ENCODE measurements at places on chromosomes 12 and 14.

DNA sequence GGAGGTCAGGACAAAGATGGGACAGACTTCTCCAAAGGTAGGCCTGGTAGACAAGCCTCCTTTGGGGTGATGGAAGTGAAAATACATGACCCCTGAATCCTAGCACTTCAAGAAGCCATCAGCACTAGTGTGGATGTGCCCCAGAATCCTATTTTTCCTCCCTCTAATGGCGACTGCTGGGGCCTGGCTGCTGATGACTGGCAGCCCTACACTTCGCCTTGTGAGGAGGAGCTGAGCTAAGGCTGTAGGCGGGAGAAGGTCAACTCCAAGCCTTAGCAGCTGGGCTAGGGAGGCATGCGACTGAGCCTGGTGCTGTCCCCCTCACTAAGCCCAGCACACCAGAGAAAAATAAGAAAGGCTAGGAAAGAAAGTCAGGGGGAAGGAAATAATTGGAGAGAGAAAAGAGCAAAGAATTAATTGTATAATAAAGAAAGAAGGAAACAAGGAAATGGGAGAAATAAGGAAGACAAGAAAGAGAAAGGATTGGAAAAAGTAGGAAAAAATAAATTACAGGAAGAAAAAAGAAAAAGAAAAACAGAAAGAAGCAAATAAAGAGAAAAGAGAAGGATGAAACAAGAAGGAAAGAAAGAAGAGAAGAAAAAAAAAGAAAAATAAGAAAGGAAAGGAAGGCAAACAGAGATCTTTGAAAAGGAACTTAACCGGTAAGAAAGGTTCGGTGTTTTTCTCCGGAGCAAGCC is 4.7 kb upstream of the HOXC10 start:
- no peak for DNase-seq

- DNase-seq = no peak
Observed at GRCh38 chr14:104268295-104268694, 129.9 kb downstream of the KIF26A start.

GRCh38 chr12:44397631-44398030 is 478.5 kb downstream of the NELL2 start:
- DNase-seq = no peak

GRCh38 chr14:34824256-34824655 is 50.9 kb downstream of the BAZ1A start:
- no peak for DNase-seq

GRCh38 chr12:77151030-77151429 is 85.7 kb upstream of the E2F7 start:
- DNase-seq = no peak

- no peak for DNase-seq
Observed at GRCh38 chr12:18239526-18239925, 21.8 kb upstream of the PIK3C2G start.

DNA sequence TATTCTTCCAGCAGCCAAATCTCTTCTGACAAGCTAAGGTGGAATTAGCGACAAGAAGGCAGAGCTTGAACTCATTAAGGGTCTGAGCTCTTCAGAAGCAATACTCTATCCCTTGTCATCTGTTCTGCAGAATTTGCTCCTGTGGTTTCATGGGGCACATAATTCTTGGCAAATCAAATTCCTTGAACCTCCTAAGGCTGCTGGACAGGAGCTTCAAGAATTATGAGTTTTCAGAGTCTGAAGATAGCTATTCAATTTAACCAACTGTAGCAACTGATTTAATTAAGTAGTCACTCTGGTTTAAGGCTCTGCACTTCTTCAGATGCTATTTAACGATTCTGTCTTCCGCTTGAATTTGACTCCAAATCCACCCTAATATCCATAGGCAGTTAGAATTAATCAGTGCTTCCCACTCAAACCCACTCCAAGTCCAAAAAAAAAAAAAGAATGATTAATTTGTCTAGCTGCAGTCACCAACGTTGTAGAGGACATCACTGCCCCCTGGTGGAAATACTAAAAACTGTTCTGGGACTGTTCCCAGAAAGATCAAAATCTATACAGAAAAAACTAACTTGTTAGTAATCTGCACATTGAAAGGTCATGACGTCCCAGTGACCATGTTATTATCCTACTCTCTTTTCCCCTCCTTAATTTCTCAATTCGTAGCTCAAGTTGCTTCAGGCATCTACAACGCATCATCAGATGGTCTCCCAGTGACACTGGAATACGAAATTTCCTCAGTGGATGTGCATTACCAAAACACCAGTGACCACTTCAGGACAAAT is 169.9 kb downstream of the KIF21A start:
- no peak for DNase-seq

DNA sequence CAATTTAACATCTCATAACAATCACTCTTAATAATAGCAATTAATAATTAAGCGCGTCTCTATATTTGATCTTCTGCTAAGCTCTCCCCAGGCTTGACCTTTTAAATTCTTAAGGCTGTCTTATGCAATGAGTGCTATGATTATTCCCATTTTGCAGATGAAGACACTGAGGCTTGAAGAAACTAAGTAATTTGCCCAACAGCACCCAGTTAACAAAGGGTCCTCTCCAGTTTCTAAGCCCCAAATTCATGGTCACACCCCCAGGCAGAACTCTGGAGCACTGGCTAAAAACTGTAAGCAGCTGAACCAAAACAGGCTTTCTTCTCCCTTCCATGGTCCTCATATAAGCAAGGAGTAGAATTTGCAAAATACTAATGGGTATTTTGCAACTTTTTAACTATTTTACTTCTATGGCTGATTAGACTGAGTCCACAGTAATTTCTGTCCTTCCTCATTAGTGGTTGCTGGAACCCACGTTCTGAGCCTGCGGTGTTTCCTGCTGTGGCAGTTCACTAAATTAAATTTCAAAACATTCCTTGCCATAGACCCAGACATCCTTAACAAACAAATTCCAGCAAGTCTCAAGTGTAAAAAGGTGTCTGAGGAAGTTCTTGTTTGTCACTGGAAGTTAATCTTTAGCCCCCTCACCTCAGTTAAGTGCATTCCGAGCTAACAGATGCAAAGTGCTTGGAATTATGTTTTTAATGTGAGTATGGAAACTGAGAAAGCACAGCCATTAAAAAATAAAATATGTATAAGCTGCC is 76.5 kb downstream of the TMEM132D start:
- no peak for DNase-seq

- DNase-seq = no peak
Observed at GRCh38 chr14:92687681-92688433, 60.6 kb downstream of the LGMN start.

DNA sequence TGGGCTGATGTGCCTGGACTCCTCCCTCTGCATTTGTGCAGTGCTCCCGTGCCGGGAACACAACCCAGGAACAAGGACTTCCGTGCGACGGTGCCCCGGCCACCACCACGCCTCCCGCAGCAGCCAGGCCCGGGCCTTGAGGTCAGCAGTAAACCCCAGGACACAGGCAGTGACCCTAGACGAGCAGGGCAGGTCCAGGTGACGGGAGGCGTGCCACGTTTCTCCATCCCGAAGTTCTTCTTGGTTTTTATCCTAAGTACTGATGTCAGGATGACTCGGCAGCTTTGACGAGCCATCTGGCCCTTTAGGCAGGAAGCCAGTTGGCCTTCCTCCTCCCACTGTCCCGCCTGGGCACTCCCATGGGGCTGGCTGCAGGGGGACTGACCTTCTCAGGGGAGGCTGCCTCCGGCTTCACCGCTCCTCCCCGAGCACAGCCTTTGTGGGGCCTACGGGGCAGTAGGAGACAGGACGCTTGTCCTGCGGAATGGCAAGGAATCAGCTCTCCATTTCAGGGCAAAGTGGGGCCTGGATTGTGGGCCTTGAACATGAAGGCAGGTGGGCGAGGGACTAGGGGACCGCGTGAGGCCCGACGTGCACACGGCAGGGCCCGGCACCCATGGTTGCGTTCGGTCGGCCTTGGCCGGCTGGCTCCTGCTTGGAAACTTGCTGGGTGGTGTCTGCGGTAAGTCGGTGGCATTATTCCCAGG is 94.1 kb downstream of the FBXL14 start:
- DNase-seq = no peak

DNA sequence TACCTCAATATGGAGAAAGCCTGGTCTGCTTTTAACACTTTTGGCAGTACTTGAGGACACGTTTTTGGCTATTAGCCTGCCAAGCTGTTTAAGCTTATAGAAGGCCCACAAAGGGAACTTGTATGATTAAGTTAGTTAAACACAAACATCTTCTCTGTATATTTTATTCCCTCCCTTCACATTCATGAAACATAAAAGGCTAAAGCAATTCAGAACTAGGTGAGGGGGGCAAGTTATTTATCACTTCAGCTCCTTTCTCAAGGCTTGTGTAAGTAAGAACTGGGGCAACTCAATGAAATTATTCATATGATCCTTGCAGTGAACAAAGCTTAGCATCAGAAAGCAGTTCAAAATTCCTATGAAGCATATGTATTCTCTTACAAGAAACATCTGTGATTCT is 7.5 kb downstream of the PRICKLE1 start:
- DNase-seq = no peak

DNA sequence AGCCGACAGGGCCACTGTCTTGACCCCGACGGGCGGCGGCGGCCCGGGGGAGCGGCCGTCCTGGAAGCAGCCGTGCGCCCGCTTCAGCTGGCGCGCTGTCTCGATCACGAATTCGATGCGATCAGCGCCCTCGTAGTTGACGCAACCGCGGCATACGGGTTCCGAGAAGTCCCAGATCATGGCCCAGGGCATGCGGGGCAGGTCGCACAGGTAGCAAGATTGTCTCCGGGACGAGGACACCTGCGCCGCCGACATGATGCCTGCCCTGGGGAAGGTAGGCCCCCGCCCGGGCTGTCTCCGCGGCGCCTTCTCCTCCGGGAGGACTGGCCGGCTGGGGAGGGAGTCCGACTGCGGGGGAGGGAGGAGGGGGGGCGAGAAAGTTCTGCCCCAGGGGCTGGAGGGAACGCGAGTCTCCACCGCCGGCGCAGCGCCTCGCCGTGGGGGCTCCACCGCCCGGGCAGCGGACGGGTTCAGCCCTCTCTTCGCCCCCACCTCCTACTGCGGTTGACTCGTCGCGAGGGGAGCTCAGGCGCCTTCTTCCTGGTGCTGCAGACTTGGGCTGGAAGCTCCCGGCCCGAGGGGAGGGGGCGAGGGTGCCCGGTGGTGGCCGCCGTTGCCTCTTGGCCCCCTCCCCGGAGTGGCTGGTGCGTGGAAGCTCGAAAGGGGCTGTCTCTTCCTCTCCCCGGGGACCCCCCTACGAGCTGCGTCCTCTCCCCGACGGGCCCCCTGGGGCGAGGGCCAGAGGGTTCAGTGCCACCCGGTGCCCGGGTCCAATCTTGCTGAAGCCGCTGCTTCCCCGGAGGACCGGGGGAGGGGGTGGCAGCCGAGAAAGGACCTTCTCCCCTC is 747 bp downstream of the IRF2BPL start:
- peak; percentile 58 for DNase-seq

- DNase-seq = no peak
Observed at GRCh38 chr12:92585115-92585727, 117.6 kb upstream of the PLEKHG7 start.

DNA sequence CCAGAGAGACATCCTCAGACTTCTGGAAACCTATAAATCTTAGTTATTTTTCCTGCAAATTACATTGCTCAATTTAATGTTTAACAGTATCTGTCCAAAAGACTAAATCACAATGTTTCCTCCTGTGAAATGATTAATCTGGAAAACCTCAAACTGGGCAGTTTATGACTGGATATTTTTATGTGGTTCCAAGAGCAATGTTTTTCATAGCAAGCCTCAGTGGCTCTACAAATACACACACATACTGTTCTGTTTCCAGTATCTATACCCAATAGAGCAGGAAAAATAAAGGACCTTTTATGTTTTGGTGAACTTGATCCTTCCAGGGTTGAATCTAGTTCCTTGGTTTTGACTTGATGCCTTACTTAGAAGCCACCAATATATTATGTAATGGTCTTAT is 9.2 kb downstream of the NID2 start:
- no peak for DNase-seq

DNA sequence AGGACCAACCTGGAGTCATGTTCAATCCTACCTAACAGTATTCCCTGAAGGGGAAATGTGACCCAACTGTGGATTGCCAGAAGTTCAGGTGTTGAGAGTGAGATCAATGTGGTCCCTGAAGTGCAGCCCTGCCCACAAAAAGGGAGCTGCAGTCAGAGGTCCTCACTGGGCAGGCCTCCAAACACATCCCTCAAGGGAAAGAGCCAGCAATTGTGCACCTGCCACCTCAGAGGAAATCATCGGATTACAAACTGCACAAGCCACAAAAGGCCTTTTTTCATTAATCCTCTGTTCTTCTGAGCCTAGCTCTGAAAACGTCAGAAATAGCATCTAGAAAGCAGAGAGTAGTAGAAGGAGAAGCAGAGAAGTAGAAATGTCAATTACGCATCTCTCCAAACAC is 10.8 kb upstream of the MDM1 start:
- DNase-seq = no peak

GRCh38 chr12:123721245-123721644 is 9.1 kb downstream of the ATP6V0A2 start:
- DNase-seq = no peak

- no peak for DNase-seq
Observed at GRCh38 chr14:103384450-103385151, 614 bp upstream of the MARK3 start.

- no peak for DNase-seq
Observed at GRCh38 chr12:106054049-106054448, 84.7 kb downstream of the NUAK1 start.

- DNase-seq = no peak
Observed at GRCh38 chr12:96617178-96617577, 127.8 kb downstream of the CFAP54 start.

- no peak for DNase-seq
Observed at GRCh38 chr14:56390859-56391258, 188.7 kb upstream of the TMEM260 start.

- DNase-seq = no peak
Observed at GRCh38 chr14:78240567-78240966, 70.4 kb downstream of the NRXN3 start.

- DNase-seq = peak; percentile 8
Observed at GRCh38 chr12:32535288-32535999, 136.1 kb downstream of the FGD4 start.

GRCh38 chr14:32434880-32435279 is 105.8 kb downstream of the AKAP6 start:
- no peak for DNase-seq

- no peak for DNase-seq
Observed at GRCh38 chr12:26298785-26299621, 103.6 kb downstream of the SSPN start.

GRCh38 chr12:1425396-1425729 is 169.0 kb downstream of the FBXL14 start:
- no peak for DNase-seq

DNA sequence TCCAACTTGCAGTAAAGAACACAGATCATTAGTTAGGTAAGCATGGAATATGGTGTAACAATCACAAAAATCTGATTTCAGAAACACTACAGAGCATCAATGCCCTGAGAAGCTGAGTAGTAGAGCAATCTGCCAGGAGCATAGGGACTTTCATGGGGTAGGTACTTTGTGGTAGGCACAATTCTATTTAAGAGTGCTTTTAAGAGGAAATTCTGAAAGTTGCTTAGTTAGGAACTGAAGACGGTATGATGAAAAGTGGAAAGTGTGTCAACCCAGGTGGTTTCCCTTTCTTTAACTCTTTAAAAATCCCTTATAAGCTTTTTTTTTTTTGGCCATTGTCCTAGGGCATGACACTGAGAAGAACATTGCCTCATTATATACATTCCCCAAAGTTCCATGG is 535.7 kb upstream of the FBXO33 start:
- no peak for DNase-seq

- no peak for DNase-seq
Observed at GRCh38 chr12:130011611-130012385, 108.0 kb upstream of the TMEM132D start.

GRCh38 chr12:55845361-55845760 is 2.6 kb upstream of the MMP19 start:
- DNase-seq = no peak

GRCh38 chr12:44525806-44526654 is 350.1 kb downstream of the NELL2 start:
- no peak for DNase-seq

Data from bone marrow (tissue), 2 donors.